ENCODE measurements at places on chromosomes 2 and 18.

DNA sequence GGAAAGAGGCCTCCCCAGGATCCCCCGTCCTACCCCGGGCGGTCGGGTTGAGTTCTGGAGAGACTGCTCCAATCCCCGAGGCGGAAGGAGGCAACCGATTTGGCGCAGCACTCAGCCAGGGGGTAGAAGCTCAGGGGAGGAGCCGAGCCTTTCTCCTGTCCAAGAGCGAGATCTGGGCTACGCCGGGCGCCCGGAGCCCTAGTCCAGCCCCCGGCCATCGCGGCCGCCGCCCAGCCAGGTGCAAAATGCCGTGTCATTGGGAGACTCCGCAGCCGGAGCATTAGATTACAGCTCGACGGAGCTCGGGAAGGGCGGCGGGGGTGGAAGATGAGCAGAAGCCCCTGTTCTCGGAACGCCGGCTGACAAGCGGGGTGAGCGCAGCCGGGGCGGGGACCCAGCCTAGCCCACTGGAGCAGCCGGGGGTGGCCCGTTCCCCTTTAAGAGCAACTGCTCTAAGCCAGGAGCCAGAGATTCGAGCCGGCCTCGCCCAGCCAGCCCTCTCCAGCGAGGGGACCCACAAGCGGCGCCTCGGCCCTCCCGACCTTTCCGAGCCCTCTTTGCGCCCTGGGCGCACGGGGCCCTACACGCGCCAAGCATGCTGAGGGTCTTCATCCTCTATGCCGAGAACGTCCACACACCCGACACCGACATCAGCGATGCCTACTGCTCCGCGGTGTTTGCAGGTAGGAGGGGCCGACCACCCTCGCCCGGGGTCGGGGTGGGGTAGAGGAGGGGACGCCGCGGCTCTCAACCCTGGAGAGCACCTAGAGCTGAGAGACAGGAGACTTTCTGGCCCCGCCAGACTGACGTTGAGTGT, at the start of gene DYSF:
Gene DYSF, plus strand, starts transcription at position 158 of the 817 bp plus-strand sequence.
- DNase-seq, result no peak

GRCh38 chr2:222794585-222795449, 66.0 kb upstream of the ACSL3 start:
- DNase-seq, result no peak

DNA sequence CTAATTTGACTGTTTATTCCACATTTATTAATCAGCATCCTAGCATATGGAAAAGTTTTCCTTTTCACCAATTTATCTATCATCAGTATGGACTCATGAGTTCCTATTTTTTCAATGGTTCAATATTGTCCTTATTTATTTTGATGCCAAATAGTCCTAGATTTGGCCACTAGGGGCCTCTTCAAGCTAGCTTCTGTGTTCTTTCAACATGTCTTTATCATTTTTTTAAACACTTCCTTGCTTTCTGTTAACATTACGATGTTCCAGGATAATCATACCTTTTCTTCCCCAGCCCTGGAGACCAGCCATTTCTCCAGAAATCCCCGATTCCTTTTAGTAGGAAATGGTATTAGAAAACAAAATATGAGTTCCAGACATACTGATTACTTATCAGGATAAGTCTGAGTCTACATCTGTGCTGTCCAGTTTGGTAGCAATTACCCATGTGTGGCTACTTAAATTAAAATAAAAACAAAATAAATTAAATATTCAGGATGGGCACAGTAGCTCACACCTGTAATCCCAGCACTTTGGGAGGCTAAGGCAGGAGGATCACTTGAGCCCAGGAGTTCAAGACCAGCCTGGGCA, 70.6 kb downstream of the RPE start:
- no peak for DNase-seq

DNA sequence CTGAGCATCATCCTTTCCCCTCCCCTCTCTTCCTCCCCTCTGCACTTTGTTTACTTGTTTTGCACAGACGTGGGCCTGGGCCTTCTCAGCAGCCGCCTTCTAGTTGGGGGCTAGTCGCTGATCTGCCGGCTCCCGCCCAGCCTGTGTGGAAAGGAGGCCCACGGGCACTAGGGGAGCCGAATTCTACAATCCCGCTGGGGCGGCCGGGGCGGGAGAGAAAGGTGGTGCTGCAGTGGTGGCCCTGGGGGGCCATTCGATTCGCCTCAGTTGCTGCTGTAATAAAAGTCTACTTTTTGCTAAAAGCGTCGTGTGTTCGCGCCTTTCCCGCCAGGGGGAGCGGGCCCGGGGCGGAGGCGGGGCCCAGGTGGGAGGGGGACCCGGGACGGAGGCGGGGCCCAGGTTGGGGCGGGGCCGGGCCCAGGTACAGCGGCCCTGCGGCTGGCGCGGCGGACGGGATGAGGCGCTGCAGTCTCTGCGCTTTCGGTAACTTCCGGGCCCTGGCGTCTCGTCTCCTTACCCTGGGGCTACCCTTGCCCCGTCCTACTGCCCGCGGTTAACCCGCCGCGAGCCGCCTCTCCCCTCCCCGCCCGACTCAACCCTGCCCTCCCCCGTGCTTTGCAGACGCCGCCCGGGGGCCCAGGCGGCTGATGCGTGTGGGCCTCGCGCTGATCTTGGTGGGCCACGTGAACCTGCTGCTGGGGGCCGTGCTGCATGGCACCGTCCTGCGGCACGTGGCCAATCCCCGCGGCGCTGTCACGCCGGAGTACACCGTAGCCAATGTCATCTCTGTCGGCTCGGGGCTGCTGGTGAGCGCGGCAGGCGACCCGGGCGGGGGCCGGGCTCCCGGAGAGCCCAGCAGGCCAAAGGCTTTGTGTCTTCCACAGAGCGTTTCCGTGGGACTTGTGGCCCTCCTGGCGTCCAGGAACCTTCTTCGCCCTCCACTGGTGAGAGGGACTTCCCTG, at the start of gene KRTCAP3:
Gene KRTCAP3, plus strand, starts transcription at position 424 of the 962 bp plus-strand sequence. Its CDS starts 32 bp downstream, at position 456.
- no peak for DNase-seq

DNA sequence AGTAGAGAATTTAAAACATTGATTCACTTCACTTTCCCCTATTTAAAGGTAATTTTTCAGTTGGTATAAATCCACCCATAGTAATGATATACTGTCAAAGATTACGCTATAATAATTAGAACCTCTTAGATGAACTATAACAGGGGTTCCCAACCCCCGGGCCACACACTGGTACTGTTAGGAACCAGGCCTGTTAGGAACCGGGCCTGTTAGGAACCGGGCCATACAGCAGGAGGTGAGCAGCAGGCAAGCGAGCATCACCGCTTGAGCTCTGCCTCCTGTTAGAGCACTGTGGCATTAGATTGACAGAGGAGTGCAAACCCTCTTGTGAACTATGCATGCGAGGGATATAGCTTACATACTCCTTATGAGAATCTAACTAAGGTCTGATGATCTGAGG, 34.0 kb upstream of the CD302 start:
- DNase-seq, result no peak

Data from stimulated activated CD4-positive, alpha-beta T cell treated with anti-CD3 and anti-CD28 coated beads, Interleukin-15, amount 100 ng/mL, for 48 hours (primary cell).